COR-L47 (cell line): ENCODE measurements at places on chromosomes 6 and 20.

- no peak for DNase-seq
Measured at GRCh38 chr6:86537292-86537861, 400.0 kb upstream of the HTR1E start.

GRCh38 chr6:144762469-144762868, 477.3 kb downstream of the UTRN start:
- DNase-seq = no peak

DNA sequence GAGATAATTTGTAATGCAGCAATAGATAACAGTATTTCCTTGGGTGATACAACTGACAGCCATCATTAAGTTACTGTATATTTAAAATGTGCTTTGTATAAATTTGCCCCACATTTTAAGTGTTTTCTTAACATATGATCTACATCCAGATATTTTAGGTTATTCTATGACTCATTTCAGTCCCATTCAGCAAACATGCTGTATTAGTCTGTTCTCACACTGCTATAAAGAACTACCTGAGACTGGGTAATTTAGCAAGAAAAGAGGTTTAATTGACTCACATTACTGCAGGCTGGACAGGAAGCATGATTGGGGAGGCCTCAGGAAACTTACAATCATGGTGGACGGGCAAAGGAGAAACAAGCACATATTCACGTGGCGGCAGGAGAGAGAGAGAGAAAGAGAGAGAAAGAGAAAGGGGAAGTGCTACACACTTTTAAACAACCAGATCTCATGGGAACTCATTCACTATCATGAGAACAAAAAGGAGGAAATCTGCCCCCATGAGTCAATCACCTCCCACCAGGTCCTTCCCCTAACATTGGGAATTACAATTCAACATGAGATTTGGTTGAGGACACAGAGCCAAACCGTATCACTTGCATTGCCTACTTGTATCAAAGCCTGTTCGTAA, 9.6 kb upstream of the CHD6 start:
- DNase-seq = no peak

DNA sequence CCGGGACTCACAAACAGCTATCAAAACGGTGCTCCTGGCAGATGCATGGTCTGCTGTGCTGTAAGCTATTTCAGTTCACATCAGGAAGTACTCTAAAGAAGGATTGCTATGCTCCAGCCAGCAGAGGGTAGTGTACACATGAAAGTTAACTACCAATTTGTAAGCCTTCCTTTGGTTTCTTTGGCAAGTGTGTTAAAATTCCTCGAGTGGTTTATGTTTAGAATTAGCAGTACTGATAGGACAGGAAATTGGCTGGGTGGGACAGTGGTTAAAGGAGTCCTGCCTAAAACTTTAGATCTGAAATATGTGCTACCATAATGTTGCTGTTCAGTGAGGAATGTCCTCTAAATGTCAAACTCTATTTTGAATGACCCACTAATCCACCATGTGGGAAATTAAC, 47.4 kb downstream of the TRMT11 start:
- DNase-seq = peak; percentile 10

- no peak for DNase-seq
Measured at GRCh38 chr20:18719426-18719825, 94.2 kb upstream of the SCP2D1 start.
